Cerebellar nuclear complex (tissue), 1 donor: ENCODE measurements at places on chromosomes 2 and 18.

- DNase-seq: no peak
Observed at GRCh38 chr2:62485761-62486438, 20.1 kb downstream of the TMEM17 start.

GRCh38 chr2:190435031-190435670 lies 27.0 kb downstream of the MFSD6 start:
- no peak for DNase-seq

DNA sequence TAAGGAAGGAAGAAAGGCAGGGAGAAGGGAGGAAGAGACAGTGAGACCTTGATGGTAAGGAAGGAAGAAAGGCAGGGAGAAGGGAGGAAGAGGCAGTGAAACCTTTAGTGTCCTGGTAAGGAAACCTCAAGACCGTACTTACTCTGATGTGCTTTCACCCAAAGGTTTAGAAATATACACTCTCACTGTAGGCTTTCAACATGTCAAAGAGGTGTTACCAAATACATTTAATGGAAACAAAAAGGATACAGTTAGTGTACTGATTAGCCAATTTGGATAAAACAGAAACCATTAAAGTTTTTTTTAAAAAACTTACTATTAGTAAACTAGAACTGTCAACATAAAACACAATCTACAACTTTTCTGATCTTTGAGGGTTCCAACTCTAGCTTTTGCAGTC lies 7.1 kb downstream of the FBXO15 start:
- DNase-seq: no peak

- DNase-seq: no peak
Observed at GRCh38 chr2:120528693-120529076, 182.7 kb downstream of the INHBB start.

- no peak for DNase-seq
Observed at GRCh38 chr2:108629417-108629816, 89.9 kb upstream of the RANBP2 start.

GRCh38 chr2:159984034-159984433 lies 78.4 kb downstream of the PLA2R1 start:
- no peak for DNase-seq

GRCh38 chr2:233471291-233472035 lies 95.1 kb downstream of the USP40 start:
- DNase-seq: no peak

- no peak for DNase-seq
Observed at GRCh38 chr2:156653675-156654074, 217.5 kb downstream of the GPD2 start.

DNA sequence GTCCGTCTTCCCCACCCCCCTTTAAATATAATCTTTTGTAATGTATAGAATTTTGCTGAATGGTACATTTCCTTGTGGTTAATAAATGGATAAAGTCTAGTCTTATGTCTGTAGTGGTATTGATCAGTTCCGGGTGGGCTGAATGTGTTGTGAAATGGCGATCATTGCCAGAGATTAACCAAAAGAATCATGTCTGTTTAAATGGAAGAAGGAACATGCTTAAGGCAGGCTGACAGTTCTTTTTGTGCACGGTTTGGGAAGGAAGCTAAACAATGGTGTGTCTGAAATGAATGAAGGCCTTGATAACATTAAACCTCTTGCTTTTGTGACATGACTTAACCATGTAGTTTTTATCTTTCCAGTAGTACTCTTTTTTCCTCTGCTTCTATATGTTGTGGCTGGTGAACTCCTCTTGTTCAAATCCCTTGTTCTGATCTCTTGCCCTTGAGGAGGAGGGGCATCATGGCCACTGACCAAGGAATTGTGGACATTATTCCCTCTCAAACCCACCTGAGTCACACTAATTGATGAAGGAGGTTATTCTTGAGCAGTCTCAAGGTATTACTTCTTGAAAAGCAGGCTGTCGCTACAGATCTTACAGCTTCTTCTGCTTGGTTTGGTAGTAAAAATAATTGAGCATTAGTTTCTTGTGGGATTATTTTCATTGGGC lies 1.7 kb downstream of the ACVR2A start:
- no peak for DNase-seq

GRCh38 chr2:98835831-98836385 lies 100.1 kb downstream of the CRACDL start:
- no peak for DNase-seq

GRCh38 chr2:73908689-73909652 lies 16.2 kb downstream of the ACTG2 start:
- no peak for DNase-seq

DNA sequence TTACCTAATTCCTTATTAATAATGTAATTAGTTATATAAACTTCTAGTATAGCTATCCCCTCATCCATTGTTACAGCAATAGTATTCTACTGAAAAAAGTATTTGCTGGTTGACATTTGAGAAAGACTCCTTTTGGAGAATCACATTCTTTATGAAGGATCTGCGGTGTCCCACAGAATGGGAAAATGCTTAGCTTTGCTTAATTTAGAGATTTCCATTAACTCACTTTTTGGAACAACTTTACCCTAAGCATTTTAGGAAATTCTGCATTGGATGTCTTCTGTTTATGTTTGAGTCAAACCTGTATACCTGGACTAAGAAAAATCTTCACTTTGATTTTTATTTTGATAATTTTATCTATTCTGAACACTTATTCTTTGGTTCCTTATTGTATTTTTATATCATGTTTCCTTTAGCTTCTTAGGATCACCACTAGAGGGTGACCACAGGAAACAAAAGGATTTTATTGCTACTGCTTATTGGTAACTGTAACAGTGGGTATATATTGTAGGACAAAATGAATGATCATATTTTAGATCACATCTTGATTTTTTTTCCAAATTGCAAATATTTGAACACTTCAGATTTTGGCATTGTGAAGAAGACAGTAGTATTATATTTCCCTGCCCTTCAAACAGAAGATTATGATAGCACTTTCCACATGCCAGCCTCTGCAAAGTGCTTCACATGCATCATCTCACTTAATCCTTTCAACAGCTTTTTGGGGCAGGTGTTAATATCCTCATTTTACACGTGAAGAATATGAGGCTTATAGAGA lies 79.6 kb downstream of the MIB1 start:
- DNase-seq: no peak

- no peak for DNase-seq
Observed at GRCh38 chr2:182019731-182020130, 34.1 kb downstream of the PPP1R1C start.

DNA sequence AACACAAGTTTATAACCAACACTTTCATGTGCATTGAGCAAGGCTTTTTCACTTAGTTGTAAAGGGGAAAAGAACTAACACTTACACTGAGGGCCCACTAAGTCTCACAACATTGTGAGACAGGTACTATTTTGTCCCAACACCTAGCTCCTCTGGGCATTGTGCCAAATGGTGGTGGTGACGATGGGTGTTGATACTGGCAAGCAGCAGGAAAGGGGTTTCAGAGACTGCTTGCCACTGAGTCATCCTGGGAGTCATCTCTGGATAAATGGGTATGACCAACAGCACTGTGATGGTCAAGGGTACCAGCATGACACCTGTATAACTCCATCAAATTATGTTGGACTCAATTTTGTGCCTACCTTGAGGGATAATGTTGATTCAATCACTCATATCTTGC lies 138.8 kb upstream of the ITGA6 start:
- no peak for DNase-seq

DNA sequence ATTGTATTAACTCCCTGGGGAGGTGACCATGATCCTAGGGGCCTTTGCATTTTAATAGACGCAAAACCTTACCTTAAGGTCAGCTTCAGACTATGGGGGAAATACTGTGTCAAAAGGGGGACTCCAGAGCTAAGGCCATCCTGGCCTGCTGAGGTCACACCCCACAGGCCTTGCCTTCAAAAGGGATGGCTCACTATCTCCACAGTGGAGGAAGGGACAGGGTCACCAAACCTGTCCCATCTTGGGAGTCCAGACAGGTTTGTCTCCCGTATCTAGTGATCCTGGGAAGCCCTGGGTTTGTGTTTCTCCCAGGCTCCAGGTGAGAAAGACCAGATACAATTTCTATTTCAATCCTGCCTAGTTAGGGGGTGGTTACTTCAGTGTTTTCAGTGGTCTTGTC lies 24.9 kb downstream of the CAPN14 start:
- DNase-seq: no peak

GRCh38 chr2:98378901-98379300 lies 32.6 kb downstream of the CNGA3 start:
- DNase-seq: no peak

- no peak for DNase-seq
Observed at GRCh38 chr2:216004697-216005283, 8.6 kb downstream of the MREG start.

DNA sequence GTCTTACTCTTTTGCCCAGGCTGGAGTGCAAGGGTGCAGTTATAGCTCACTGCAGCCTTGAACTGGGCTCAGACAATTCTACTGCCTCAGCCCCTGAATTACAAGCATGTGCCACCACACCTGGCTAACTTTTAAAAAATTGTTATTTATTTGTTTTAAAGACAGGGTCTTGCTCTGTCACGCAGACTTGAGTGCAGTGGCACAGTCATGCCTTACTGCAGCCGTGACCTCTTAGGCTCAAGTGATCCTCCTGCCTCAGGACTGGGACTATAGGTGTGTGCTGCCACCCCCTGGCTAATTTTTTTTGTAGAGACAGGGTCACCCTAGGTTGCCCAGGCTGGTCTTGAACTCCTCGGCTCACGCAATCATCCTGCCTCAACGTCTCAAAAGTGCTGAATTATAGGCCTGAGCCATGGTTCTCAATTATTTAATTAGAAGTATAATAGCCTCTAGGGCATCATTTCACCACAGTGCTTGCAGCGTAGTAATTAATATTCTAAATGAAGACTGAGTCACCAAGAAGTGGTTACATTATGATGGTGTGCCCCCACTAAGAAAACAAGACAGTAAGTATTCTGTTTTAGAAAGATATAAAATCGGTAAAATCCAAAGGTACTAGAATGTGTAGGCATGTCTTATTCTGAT lies 69.6 kb downstream of the EML4 start:
- no peak for DNase-seq

DNA sequence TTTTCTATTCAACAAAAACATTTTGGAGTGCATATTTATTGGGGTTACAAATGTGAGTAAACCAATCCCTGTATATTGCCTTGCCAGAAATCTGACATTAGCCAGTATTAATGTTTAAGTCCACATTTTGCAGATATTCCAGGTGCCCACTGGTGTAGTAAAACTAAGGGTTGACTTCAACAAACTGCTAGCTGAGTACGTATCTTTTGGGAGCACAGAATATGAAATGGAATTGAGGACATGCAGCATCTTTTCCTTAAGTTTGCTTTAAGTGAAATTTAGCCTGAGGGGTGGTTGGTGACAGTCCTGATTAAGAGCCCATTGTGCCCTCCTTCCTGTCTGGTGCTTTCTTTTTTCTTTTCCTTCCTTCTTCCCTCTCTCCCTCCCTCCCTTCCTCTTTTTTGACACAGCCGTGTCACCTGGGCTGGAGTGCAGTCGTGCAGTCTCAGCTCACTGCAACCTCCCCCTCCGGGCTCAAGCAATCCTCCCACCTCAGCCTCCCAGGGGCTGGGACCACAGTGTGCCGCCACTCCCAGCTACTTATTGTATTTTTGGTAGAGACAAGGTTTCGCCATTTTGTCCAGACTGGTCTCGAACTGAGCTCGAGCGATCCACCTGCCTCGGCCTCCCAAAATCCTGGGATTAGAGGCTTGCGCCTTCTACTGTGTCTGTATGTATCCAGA lies 1.6 kb downstream of the NUP35 start:
- DNase-seq: no peak

GRCh38 chr2:240932001-240932723 lies 26.0 kb downstream of the CROCC2 start:
- DNase-seq: no peak
